Mucosa of descending colon (tissue), 3 donors: ENCODE measurements at places on chromosomes 12 and 14.
A peak's percentile ranks its signal among the peaks of the same experiment; 100 is the strongest.

DNA sequence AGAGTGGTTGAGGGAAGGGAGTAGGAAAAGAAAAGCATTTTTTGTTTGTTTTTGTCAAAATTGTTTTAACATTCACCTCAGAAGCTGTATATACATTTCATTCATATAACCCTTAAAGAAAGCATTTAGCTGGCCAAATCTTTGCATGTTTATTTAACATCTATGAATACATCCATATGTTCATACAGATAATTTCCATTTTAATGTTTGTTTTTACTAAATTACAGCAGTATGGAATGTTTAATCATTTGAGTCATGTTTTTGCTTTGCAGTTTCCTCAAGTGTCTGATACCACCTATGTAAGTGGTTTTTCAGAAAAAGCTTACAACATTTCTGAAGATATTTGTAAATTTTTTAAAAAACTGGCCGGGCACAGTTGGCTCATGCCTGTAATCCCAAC, 84.3 kb upstream of the ATF1 start:
- DNase-seq: no peak

GRCh38 chr14:83559721-83560120, 1970.2 kb upstream of the FLRT2 start:
- no peak for DNase-seq

- no peak for DNase-seq
Measured at GRCh38 chr12:107544937-107545336, 140.7 kb upstream of the PWP1 start.

DNA sequence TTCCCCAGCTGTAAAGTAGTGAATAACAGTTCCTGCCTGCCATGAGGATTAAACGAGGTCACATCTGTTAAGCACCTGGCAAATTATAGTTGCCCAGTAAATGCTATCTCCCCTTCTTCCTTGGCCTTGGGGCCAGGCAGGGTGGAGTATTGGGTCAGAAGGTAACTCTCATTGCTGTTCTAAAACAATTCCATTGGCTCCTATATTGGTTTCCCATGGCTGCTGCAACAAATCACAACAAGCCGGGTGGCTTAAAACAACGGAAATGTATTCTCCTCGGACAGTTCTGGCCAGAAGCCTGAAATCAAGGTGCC, 31.9 kb downstream of the MMAB start:
- no peak for DNase-seq

GRCh38 chr12:113245695-113246477, 24.6 kb downstream of the TPCN1 start:
- DNase-seq: peak; percentile 87

- no peak for DNase-seq
Measured at GRCh38 chr12:114003286-114003685, 37.2 kb upstream of the RBM19 start.

GRCh38 chr12:15918066-15918465, 6.9 kb downstream of the DERA start:
- DNase-seq: no peak

DNA sequence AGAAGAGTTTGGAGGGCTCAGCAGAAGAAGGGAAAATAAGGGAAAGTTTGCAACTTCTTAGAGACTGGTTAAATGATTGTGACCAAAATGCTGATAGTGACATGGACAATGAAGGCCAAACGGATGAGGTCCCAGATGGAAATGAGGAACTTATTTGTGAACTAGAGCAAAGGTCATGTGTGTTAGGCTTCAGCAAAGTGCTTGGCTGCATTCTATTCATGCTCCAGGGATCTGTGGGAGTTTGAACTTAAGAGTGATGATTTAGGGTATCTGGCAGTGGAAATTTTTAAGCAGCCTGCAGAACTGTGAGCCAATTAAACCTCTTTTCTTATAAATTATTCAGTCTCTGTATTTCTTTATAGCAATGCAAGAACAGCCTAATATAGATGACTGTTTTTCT, 88.9 kb upstream of the ARHGAP5 start:
- DNase-seq: no peak

DNA sequence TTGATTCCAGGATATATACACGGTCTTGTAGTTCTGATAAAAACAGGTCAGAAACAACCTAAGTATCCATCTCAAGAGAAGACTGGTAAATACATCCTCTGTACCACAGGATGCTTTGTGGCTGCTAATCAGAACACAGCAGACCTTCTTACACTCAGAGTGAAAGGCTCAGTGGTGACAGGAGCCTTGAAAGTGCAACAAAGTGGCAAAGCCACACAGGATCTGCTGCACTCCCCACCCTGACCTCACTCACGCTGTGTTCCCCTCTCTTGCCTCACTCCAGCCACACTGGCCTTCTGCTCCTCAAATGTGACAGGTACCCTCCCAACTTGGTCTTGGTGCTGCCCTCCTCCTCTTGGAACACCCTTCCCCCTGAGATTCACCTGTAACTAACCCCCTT, 98.1 kb upstream of the GRIP1 start:
- DNase-seq: peak; percentile 3

DNA sequence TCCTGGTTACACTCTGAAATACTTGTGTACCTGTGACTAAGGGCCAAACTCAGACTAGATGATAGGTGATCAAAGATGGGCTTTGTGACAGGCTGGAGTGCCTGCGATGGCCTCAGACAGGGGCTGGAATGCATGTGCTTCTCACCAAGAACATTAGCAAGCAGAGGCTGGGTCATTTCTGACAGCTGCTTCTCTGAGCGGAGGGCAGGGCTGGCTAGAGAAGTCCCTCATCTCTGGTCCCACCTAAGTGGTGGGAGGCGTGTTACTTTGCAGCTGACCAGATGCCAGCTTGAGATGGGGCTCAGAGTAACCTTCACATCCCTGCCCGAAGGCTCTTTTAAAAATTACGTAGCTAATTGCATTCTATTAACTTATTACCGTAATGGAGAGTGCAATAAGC, 106.8 kb upstream of the RTL1 start:
- DNase-seq: no peak

GRCh38 chr12:132734206-132734605, 23.6 kb downstream of the PGAM5 start:
- peak; percentile 17 for DNase-seq

DNA sequence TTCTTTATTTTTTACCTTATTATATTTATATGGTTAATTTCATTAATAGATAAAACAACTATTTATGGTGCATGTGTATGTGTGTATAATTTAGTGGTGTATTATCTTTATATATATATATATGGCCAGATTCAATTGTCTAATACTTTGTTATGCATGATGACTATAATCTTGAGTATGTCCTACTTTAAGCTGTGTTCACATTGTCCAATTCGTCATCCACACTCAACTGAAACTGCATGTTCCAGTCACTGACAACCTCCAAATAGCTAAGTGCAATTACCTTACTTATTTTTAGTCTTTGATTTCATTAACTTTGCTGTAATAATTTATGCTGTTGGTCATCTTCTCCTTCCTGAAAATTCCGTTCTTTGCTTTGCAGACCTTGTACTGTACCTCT, 306.5 kb upstream of the TMTC1 start:
- no peak for DNase-seq

DNA sequence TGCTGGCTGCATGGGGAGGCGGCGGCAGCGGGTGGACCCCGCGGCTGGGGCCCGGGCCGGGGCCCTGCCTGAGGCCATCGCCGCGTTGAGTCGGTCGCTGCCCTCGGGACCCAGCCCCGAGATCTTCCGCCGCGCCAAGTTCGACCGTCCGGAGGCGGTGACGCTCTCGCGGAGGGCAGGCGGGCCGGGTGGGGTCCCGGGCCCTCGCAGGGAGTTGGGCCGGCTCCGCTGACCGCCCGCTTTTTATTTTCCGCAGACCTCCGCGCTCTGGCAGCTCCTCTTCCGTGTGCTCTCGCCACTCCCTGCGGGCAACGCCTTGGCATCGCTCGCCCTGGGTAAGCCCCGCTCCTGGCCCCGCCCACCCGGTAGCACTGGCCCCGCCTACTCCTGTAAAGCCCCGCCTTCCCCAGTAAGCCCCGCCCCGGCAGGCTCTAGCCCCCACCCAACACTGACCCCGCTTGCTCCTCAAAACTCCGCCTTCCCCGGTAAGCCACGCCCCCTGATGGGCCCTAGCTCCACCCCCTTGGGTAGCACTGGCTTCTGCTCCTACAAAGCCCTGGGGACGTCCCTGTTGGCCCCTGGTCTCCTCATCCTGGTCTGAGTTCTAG, 424 bp downstream of the TEDC1 start:
- peak; percentile 85 for DNase-seq

DNA sequence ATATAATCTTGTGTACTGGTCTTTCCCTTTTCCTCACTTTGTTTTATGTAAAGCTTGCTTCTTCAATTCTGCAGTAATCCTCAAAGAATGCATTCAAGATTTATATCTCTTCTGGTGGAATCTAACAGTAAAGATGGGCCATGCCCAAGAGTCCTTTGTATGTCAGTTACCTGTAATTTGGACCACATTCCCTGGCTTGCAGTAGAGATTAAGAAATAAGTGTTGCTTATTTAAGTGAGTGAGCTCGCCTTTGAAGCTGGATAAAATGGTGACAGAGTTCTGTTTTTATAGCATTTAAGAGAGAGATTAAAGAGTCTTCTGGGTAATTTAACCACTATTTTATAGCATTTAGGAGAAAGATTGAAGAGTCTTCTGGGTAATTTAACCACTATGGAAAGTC, 262.1 kb upstream of the ATP2B1 start:
- no peak for DNase-seq

DNA sequence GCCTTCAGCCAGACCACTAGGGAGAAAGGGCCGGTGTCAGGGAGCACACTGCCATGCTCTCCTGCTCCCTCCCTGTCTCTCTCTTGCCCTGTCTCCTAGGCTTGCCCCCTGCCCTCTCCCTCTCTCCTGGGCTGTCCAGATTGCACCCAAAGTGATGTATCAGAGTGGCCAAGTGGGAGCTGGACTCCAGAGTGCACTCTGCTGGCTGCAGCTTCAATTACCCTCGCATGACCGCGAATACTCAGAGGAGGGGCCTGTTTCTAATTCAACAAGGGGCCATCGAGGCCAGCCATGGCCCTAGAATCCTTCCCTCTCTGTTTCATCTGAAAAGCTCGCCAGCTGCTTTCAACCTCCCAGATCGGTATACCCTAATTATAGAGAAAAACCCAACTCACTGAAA, 206.4 kb upstream of the FKBP4 start:
- DNase-seq: no peak

DNA sequence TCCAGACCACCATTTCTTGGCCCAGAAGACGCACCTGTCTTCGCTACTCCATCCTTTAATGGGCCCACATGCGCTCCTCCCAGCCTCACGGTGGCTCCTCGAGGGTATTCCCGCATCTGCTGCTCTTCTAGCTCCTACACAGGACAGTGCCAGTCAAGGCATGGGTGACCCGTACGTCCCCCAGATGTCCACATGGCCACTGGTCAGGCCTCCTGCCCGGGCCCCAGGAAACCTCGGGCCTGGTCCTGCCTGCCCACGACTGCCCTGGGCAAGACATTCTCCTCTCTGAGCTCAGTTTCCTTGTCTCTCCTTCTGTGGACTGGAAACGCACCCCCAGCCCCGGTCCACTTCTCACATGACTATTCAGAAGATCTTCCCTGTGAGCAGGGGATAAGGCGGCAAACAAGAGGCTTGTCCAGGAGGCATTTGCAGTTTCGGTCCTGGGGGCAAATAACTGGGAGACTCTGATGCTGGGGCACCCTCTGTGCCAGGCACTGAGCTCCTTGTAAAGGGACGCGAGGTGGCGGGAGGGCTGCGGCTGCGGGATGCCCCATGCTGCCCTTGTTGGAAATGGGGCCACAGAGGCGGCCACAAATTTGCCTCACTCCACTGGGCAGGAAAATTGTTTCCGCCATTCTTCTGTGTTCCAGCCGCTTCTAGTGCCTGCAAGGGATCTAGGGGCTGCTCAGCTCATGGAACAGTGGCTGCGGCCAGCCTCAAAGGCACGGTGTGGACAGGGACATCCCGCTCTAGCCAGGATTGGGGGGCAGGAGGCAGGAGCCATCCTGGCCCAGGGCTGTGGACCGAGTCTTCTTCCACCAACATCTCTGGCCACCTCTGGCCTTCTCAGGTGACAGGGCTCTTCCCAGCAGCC, 6.8 kb upstream of the BEGAIN start:
- no peak for DNase-seq

DNA sequence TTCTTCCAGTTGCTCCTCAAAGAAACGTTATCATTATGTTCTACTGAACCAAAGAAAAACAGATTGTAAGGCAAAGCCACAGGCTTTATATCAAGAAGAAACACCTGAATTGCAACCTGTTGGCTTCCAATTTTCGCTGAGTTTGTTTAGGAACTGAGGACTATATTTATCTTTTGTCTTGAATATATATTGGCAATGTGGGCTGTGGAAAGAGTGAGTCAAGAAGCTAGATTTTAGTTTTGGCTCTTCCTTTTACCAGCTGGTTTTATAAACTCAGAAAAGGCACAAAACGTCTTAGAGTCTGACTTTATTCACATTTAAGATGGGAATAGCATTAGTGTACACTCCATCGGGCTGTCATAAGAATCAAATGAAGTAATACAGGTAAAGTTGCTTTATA, 10.4 kb upstream of the PTHLH start:
- DNase-seq: no peak

DNA sequence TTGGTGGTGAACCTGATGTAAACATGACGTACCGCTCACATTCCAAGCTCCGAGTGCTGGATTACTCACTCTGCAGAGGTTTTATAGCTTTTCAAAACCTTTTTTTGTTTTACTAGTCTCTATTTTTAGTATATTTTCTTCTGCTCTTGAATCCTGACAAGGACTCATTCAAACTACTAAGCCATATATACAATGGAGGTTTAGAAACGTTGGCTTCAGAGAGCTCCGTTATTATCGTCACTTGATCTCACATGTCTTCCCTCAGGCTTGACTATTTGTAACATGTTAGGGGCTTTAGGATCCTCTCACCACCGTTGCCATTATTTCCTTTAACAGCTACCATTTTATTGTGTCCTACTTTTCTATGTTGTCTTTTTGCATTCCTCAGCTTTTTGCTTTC, 1321.5 kb upstream of the FLRT2 start:
- DNase-seq: no peak

DNA sequence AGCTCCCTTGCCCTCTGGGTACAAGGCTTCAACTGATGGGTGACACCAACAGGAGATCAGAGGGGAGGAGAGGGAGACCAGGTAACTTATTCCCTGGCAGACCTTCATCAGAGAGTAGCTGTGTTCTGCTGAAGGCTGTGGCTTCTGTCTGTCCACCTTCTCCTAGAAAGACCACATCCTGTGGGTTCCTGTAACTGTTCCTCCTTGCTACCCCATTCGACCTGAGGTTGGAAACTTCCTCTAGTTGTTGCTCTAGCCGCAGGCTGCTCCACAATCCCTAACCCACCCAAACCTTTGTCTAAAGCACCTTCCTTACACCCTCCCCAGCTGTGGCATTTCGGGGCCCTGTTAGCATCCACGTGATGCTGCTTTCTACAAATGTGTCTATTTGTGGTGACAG, 454.2 kb downstream of the DPF3 start:
- DNase-seq: no peak

GRCh38 chr12:50032854-50033581, 7.7 kb upstream of the RACGAP1 start:
- DNase-seq: no peak

- no peak for DNase-seq
Measured at GRCh38 chr14:61670576-61670975, 24.7 kb upstream of the HIF1A start.

DNA sequence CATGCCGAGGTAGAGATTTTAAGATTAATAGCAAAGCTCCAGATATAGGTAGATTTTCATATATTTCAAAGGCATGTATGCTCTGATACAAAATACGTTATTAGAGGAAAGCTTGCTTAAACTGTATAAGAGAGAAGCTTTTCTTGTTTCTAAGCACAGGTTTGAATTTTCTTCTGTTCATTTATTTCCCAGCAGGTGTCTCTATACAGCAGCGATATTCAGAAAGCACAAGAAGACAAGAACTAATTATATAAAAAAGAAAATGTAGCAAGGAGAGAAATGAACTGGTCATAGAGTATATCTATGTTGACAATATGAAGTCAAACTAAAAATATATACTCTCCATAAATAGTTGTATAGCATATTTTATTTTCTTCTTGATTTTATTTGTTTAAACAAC, 307.4 kb upstream of the NOVA1 start:
- no peak for DNase-seq
